Stimulated activated CD4-positive, alpha-beta T cell treated with anti-CD3 and anti-CD28 coated beads, Interleukin-12 subunit alpha, Interleukin-12 subunit beta, amount 100 ng/mL, for 24 hours (primary cell): ENCODE measurements at places on chromosomes 6 and 20.

GRCh38 chr6:24249926-24250325 lies 107.9 kb downstream of the DCDC2 start:
- no peak for DNase-seq

DNA sequence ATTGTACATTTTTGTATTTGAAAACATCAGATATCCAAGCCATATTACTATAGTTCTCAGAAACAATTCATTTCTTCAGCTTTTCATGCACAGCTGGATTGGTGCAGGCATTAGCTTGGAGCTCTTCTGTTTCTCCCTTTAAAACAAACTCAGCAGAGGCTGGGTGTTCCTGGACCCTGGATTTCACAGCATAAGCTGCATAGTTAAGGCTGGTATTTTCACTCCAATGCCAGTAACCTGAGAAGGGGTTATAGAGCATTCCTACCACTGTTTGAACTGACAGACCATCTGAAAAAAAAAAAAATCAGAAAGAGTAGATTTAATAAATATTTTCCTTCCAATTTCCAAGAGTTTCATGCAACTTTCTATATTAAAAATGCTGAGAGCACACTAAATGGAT lies 20.1 kb upstream of the FAXC start:
- DNase-seq: no peak

DNA sequence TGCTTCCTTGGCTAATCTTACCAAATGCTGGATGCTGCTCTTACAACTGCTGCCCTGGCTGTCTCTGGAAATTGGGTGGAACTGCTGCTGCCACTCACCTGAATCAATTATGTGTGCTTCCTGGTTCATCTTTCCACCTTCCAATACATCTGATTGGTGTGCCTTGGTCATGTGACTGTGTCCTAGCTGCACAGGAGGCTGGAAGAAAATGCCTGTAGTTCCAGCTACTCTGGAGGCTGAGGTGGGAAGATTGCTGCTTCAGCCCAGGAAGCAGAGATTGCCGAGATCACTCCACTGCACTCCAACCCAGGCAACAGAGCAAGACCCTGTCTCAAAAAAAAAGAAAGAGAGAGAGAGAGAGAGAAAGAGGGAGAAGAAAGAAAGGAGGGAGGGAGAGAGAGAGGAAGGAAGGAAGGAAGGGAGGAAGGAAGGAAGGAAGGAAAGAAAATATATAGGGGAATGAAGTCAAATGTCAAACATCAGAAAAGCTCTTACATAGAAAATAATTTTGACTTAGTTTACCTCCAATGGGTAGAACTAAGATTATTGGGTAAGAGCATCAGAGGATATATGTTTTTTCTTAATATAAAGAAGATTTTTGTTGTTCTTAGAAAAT lies 14.1 kb upstream of the PPARD start:
- no peak for DNase-seq

DNA sequence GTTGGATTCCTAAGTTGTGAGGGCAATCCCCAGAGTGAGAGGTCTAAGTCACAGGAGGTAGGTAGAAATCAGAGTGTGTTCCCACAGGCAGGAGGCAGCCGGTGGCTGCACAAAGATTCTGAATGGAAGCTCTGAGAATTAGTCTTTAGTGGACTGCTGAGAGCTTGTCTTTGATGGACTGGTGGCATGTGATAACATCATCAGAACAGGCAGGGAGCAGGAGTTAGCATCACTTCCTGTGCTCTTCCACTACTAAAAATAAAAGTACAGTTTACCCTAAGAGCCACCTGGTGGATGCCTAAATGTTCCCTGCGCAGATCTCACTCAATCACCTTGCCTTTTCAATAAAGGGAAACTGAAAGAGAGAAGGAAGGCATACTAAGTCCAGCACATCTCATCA lies 294.6 kb upstream of the POU3F2 start:
- no peak for DNase-seq

GRCh38 chr6:144849920-144850319 lies 564.8 kb downstream of the UTRN start:
- no peak for DNase-seq

DNA sequence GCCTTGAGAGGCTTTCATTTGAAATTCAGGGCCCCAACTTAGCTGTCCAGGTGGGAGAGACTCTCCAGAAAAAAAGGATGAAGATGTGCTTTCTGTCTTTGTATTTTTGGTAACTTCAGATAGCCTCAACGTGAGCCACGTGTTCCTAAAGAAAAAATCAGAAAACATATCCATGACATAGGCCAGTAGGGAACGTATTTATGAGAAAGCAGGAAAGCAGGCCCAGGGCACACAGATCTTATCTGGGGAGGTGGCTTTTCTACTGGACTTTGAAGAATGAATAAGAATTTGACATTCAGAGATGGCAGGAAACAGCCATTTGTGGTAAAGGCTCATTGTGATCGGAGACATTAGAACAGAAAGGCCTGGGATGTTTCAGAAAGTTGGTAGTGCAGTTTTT lies 21.2 kb upstream of the EXOC2 start:
- no peak for DNase-seq

GRCh38 chr6:41283600-41283999 lies 2.9 kb downstream of the TREM1 start:
- DNase-seq: no peak

GRCh38 chr20:48031122-48031521 lies 245.8 kb upstream of the SULF2 start:
- DNase-seq: no peak

DNA sequence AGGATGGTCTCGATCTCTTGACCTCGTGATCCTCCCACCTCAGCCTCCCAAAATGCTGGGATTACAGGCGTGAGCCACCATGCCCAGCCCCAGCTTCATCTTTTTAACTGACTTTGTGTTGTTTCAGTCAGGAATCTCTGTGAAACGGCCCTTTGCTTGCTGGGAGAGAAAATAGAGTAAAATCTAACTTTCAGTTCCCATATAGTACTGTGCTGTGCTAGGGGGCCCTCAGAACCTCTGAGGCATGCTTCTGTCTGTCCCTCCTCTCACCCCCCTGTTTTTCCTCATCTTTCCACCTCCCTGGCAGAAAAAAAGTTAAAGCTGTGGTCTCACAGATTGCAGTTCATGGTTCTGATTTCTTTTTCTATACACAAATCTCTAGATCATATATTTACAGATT lies 48.4 kb downstream of the LRP11 start:
- DNase-seq: no peak

DNA sequence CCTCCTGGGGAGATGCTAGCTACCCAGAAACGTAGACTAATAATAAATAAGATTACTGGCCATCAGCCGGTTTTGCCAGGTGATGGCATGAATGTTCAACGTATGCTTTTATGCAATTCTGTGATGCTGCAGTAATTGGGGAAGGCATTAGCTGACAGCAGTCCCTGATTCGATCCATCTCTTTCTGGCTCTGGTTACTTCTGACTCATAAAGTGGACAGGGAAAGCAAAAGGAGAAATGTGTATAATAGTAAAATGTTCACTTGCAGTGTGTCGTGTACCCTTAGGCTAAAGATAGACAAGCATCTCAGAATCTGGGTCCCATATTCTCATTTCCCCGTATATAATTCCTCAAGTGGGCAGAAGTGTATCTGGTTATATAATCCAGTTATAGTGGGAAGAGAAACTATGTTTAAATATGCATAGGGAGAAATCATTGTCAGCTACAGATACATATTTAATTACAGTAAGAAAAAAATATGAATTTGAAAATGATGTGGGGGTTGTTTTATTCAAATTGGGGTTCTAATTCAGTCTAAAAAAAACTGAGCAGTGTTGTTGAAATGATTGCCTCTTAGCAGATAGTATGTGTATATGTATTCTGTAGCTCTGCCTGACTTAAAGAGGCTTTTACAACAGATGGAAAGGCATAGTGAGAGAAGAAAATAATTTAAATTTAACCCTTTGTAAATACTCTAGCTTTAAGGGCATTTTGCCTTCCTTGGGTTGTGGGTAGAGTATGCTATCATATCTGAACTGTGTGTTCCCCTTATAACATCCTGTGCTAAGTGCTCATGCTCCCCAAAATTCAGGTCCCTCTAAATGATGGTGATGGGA lies 40.6 kb downstream of the DOK5 start:
- DNase-seq: no peak

DNA sequence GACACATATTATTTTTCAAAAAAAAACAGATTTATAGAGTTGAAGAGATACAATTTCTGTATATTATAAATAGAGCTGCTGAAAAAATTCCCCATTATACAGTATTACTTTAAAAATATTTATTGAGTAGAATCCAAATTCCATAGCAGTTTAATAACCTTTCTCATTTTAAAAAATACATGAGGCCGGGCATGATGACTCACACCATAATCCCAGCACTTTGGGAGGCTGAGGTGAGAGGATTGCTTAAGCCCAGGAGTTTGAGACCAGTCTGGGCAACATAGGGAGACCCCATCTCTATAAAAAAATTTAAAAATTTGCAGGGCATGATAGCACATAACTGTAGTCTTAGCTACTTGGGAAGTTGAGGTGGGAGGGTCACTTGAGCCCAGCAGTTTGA lies 13.0 kb downstream of the ATRN start:
- DNase-seq: no peak

DNA sequence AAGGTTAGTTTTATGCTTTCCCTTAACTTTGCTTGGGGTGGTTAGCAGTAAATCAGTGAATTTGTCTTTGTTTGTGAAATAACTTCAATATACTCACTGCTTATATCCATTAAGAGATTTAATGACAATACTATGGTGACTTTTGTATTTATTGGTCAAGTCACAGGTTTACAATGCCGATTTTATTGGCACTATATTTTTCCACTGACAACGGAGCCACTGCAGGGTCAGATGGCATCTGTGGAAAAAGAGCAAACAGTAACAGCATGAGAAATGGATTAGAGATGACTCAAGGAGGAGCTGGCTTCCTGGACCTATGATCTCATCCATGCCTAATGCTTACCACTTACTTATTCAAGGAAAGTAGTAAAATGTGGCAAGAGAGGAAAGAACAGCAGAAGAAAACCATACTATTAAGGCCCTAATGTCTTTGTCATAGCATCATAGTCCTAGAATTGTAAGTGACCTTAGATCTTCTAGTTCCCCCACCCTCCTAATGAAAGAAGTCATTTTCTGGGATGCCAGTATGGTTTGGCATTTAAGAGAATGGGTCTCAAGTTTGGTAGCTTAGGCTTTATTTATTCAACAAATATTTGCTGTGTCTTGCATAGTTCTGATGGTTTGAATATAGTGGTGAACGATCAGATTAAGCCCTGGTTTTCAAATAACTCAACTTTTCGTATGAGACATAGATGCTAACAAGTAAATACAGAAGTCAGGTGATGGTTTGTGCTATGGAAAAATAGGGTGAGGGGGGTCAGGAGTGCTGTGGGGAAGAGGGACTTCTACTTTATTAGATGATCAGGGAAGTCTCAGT lies 18.5 kb downstream of the RNF144B start:
- no peak for DNase-seq

- DNase-seq: no peak
Observed at GRCh38 chr6:148494226-148494625, 151.6 kb downstream of the SASH1 start.

- DNase-seq: no peak
Observed at GRCh38 chr20:25025986-25026605, 31.8 kb downstream of the ACSS1 start.

GRCh38 chr6:31559958-31560696 lies 12.0 kb upstream of the LTA start:
- DNase-seq: no peak

DNA sequence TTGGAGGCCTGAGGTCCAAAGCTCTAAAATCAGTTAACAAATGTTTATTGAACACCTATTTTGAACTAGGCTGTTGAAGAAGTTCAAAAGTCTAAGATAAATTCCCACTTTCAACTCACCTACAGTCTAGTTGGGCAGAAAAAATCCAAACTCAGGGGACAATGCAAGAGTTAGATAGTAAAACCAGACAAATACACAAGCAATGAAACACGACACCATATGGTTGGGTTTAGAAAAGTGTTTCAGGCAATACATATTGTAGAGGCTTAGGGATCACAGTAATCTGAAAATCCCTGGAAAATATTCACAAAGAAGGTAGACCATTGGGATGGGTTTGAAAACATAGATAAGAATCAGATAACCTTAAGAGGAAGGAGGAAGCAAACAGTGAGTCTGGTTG lies 1.3 kb upstream of the CARMIL1 start:
- DNase-seq: no peak

GRCh38 chr6:24988562-24988961 lies 52.8 kb upstream of the RIPOR2 start:
- DNase-seq: no peak

DNA sequence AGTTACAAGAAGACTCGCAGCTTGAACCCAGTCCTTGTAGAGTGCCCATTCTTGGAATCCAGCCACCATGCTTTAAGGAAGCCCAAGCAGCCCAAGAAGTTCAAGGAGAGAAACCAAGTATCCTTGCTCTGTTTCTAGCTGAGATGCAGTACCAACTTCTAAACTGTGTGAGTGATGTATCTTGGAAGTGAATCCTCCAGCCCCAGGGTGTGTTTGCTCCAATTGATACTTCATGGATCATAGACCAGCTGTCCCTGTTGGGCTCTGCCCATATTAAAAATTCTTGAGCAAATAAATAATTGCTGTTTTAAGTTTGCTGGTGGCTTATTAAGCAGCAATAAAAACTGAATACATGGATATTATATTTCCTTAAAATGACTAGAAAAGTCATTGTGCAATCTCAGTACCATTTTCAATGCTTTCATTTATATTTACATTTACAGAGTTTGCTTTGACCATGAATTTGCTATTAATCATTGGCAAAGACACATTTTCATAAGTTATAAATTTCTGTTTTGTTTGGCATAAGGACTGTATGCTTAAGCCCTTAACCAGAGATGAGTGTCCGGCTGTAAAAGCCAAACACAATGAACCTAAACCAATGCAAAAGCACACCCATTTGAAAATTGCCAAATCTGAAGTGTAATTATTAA lies 9.2 kb downstream of the SPTLC3 start:
- no peak for DNase-seq

DNA sequence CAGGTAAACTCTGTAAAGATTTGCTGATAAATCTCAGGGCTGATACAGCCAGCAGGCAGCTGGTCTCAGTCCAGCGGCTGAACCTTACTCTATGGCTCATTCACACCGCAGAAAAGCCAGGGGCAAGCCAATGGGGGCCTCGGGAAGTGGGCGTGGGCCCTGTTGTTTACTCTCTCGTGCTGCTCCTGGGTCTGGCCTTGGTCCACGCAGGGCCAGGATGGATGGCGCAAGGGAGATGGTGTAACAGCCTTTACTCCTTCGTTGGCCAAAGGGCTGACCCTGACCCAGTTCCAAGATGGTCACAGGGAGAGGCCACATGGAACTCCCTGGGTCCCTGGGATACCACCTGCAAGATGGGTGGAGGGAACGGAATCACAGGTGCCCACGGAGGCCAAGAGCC lies 16.2 kb downstream of the KCNK17 start:
- no peak for DNase-seq

GRCh38 chr20:36399969-36400545 lies 93.9 kb downstream of the DLGAP4 start:
- no peak for DNase-seq

GRCh38 chr6:20474874-20475542 lies 59.2 kb upstream of the CDKAL1 start:
- DNase-seq: no peak

GRCh38 chr6:16274885-16275589 lies 36.6 kb downstream of the GMPR start:
- DNase-seq: no peak

DNA sequence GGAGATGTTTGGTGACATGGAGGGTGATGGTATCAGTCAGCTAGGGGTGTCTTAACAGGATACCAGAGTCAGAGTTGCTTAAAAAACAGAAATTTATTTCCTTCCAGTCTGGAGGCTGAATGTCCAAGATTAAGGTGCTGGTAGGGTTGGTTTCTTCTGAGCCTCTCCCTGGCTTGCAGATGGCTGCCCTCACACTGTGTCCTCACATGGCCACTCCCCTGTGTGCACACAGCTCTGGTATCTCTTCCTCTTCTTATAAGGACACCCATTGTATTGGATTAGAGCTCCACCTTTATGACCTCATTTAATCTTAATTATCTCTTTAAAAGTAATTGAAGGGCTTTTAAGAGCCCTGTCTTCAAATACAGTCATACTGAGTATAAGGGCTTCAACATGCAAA lies 431.8 kb upstream of the MMS22L start:
- DNase-seq: no peak
